ENCODE measurements at places on chromosomes 1 and 21.

DNA sequence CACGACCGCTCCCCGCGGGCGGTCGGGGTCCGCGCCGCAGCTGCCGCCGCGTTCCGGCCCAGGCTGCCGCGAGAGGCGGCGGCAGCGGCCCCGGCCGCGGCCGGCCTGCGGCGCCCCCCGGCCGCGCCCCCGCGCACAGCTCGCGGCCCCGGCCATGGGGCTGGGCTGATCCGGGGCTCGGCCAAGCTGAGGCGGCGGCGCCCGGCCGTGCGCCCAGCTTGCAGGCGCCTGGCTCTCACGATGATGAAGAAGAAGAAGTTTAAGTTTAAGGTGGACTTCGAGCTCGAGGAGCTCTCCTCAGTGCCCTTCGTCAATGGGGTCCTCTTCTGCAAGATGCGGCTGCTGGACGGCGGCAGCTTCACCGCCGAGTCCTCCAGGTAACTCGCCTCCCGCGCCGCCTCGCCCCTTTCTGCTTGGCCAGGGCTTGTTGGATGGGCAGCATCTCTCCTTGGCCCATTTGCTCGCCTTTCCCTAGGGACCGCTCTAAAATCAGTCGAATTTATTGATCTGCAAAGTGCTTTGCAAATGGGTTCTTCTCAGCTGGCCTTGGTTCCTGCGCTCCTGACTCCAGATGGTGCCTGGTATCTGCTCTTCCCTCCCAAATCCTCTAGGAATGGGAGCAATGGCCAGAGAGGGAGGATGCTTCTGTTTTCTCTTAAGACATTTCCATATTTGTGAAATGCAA is 431 bp downstream of the EEIG2 start:
- DNase-seq, result peak; percentile 11

DNA sequence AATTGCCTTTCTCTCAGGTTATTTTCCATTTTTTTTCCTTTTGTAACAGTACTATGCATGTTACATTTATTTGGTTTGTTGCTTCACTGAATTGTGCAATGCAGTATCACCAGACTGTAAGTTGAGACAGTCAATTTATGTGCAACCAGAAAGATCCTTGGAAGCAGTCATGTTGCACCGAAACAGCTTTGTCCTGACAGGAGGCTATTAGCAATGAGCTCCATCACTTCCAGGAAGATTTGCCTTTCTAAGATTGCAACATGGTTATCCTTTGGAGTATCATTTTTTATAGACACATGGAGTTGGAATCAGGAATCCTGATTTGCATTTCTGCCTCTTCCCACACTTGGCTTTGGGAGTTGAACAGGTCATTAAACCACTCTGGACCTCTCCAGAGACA is 84.5 kb upstream of the ST6GALNAC5 start:
- DNase-seq, result no peak

- no peak for DNase-seq
These were observed 179.3 kb upstream of the PLXNA2 start for GRCh38 chr1:208423526-208423925.

DNA sequence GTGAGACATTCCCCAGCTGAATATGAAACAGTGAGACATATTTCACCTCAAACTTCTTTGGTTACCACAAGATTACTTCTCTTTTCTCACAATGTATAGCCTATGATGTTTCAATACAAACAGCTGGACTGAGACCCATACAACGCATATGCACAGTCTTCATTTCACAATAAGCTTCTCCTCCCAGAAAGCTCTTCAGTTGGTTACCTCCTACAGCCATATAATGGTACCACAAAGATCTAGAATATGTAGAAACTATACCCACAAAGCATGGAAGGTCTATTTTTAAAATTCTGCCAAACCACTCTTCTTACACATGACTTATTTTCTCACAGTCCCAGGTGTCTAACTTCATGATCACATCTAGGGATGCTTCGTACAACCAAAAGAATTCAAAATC is 70.8 kb downstream of the JAK1 start:
- DNase-seq, result no peak

GRCh38 chr21:38500073-38500472 is 1.8 kb upstream of the ERG start:
- no peak for DNase-seq

DNA sequence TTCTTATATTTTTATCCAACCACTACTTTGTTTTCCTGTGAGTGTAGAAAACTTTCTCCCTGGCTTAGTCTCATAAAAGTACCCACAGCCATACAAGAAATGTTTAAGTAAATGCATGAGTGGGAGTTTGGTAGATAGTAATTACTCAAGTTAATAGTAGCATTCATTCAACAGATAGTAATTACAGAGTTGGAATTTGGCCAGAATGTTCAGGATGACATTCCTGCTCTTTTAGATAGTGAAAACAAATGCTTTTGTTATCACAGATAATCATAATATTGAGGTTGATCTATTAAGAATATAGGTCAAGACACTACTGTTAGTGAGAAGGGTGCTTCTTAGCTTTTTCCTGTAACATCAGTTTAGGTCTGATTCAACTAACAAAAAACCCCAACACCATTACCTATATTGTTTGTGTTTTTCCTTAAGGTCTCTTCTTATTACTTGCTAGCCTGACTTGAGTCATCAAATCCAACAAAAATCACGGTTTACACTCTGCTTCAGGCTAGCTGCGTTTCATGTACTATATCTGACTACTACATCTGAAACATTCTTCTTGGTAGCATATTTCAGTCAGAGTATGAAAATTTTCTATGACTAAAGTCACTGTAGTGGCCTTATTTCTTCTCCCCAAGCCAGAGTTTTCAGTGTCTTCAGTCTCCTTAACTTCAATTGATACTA is 163.7 kb downstream of the HS2ST1 start:
- no peak for DNase-seq

DNA sequence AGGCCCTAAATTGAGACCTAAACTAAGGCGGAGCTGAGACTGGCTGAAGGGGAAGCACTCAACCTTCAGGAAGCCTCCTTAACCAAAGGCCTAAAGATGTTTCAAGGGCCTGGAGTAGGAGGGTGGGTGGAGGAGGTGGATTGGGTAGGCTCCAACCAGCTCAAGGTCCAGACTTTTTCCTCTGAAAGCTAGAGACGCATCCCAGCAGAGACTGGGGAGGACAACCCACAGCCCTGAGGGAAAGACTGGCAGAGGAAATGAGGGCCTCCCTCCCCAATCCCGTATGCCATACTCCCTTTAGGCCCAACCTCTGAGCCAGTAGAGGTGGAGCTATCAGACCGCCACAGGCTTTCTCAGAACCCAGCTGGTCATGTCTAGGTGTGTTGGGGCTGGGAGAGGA is 1.1 kb downstream of the ECM1 start:
- no peak for DNase-seq

- DNase-seq, result no peak
These were observed 788 bp upstream of the MPC2 start for GRCh38 chr1:167937709-167938010.

- DNase-seq, result no peak
These were observed 115.9 kb downstream of the HUNK start for GRCh38 chr21:31988492-31989290.

DNA sequence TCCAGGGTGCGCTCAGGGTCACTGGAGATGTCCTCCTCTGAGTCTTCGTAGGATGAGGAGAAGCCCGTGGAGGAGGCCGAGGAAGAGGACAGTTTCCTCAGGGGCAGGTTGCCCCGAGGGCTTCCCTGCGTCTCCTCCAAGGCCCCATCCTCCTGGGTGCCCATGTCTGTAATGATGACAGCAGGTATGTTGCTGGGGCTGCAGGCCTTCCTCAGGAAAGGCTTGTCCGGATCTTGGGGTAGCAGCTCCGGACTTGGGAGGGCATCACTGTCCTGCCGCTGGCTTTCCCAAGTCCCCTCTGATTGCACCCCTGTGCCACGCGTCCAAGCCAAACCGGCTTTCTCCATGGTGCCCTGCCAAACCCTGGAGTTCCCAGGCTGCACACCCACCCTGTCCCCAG is 3.5 kb downstream of the ITPKB start:
- DNase-seq, result no peak
